ENCODE measurements at places on chromosomes 11 and 22. TPM values are rescaled to one million over a fixed set of nuclear protein-coding genes. Genes with fewer than 3 reads are reported as not detected.
A peak's percentile ranks its signal among the peaks of the same experiment; 100 is the strongest.

DNA sequence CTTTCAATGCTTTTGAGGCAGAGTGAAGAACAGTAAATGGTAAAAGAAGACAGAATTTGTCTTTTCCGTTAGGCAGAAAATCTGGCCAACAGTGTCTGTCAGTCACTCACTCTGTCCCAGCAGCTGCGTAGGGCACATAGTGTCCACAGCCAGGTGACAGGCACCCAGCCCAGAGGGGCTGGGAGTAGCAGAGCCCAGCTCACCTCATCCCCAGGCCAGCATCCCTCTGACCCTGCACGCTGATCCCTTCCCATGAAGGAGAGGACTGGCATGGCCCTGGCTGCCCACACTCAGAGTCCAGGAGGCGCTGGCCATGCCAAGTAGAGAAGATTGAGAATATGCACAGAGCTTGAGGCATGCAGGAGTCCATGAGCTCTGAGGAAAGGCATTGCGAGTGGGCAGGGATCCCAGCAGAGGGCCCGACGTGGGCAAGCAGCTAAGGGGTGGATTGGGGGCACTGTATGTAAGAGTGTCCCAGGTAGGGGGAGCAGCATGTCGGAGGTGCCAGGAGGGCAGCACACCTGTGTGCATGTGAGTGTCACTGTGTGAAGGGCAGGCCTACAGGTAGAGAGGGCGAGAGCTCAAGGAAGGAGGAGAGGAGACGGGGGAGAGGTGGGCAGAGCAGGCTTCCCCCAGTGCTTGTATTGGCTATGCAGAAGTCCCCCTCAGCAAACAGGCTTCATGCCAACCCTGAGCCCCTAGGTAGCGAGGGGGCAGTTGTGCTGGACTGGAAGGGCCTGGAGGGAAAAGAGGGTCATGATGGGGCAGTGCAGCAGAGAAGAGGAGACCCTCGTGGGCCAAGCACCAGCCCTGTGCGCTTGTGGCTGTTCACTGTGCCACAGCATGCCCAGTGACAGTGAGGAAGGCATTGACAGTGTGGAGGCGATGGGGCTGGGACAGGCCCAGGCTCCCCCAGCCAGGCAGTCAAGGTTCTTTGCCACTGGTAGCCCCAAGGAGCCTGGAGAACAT, 133.8 kb downstream of the OSBP2 start:
- no peak for DNase-seq

The GPHA2 gene
- 0.24 TPM for polyA plus RNA-seq

- DNase-seq, result no peak
These were observed 97.4 kb upstream of the SLC6A5 start for GRCh38 chr11:20501971-20502370.

- DNase-seq, result peak; percentile 42
These were observed 44.9 kb upstream of the VSTM5 start for GRCh38 chr11:93895106-93895862.

All from right lung (tissue), 10 donors.